ENCODE measurements at places on chromosomes 11 and 22.

- no peak for DNase-seq
Observed at GRCh38 chr11:17585911-17586695, 39.0 kb downstream of the OTOG start.

DNA sequence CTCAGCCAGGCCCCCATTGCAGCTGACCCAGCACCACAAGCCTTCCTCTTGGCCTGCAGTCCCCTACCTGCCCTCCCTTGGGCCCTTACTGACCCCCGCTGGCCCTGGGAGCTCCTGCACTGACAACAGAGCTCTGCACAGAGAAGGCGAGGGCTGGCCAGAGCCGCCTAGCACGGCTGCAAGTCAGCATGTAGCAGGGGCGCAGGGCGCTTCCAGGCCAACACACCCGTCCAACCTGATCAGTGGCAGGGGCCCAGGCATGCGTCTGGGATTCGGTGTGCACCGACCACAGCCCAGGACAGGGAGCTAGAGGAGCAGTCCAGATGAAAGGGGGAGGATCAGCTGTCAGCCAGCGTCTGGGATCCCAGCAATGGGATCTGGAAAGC is 7.6 kb downstream of the WNT7B start:
- no peak for DNase-seq

GRCh38 chr11:131681920-131682319 is 311.5 kb downstream of the NTM start:
- DNase-seq: no peak

DNA sequence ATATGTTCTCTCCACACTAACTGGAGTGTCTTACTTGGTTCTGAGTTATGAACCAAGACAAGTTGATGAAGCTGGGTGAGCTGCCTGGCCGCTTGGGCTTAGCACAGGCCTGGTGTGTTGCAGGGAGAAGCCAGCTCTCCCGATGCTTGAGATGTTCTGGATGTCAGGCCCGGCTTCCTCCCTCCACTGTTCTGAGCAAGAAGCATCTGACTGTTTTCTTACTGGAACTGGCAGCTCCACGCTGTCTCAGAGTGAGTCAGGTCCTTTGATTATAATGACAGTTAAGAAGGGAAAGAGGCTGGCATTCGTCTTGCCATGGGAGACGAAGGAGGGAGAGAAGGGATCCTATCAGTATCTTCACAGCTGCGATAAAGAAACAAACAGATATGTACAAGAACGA is 46.5 kb upstream of the CRTAM start:
- DNase-seq: no peak
